ENCODE measurements at places on chromosomes 13 and 19.

DNA sequence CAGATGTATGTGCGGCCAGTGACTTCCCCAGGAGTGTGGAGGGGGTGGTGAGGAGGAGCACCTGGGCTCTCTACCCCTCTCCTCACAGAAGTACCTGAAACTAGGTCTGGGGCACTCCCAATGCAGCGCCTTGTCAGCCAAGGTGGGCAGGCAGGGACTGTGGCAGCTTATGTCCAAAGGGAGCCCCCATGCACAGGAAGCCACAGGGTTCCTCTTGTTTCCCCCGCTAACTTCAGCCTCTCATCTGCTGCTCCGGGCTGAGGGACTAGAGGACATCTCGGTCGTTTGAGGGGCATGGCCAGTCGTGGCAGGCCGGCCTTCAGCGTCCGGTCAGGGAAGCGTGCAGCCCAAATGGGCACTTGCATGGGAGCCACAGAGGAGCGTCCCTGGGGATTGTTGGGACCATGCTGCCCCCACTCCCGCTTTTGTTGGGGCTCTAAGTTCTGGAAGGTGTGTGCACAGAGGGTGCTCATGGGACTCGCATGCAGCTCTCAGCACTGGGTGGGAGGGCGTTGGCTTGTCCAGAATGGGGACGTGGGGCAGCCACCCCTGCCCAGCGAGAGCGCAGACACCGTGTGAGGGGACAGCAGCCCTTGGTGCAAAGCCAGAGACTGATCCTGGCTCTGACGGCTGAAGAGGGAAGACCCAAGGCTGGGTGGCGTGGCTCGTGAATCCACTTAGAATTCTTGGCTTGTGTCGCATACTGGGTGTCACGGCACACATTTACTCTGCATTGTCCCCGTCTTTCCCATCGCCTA is 16.6 kb upstream of the NPAS1 start:
- no peak for DNase-seq

DNA sequence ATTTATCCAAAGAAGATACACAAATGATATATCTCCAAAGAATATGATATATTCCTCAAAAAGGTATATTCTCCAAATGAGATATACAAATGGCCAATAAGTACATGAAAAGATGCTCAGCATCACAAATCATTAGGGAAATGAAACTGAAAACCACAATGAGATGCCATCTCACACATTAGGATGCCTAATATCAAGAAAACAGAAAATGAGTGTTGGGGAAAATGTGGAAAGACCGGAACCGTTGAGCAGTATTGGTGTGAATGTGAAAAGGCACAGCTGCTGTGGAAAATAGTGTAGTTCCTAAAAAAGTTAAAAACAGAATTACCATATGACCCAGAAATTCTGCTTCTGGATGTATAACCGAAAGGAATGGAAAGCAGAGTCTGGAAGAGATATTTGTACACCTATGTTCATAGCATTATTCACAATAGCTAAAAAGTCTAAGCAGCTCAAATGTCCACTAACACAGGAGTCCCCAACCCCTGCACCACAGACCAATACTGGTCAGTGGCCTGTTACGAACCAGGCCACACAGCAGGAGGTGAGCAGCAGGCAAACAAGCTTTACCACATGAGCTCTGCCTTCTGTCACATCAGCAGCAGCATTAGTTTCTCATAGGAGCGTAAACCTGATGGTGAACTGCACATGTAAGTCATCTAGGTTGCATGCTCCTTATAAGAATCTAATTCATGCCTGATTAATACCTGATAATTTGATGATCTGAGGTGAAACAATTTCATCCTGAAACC is 291.9 kb downstream of the PCDH20 start:
- DNase-seq: no peak

DNA sequence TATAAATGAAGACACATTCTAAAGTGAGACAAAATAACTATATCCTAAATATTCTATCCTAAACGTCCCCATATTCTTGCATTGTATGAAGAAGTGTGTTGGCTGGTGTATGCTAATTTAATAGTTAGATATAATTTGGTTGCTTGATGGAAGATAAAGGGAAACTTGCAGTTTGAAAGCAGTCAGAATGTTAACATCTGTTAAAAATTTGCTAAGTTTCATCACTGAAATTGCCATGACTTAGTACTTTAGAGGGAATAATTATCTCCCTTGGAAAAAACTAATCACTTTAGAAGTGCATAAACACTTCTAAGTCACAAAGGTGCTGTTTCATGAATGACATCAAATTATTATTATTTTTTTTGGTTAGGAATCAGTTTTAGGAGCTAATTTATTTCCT is 61.6 kb downstream of the ITGBL1 start:
- no peak for DNase-seq

GRCh38 chr13:91804724-91805123 is 406.3 kb downstream of the GPC5 start:
- DNase-seq: no peak

DNA sequence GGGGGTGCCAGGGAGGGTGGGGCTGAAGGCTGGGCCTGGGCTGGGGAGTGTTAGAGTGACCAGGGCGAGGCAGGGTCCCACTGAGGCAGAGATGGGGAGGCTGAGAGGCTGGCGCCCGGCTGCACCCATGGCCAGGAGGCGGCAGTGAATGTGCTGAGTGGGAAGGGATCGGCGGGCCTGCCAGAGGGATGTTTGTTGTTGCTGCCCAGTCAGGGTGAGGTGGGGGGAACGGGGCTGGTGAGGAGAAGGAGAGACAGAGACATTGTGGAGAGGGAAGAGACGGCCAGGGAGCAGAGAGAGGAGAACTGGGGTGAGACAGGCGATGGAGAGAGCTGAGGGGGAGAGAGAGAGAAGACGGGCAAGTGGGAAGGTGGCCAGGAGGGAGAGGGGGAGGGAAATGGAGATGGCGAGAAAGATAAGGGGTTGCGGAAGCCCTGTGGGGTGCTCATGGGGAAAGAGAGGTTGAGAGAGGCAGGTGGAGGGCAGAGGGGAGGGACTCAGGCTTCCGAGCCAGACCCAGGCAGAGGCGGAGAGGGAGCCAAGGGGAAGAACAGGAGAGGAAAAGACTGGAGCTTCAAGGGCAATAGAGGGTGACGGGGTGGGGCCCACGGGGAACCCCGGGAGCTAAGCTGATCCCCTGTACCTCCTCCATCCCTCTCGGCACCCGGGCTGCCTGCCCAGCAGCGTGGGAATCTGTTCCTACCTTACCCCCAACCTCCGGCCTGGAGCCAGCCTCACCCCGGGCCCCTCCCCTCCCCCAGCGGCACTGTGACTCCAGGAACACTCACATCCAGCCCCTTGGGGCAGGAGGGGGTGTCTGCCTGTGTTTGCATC is 690 bp upstream of the B3GNT8 start:
- DNase-seq: peak; percentile 73

DNA sequence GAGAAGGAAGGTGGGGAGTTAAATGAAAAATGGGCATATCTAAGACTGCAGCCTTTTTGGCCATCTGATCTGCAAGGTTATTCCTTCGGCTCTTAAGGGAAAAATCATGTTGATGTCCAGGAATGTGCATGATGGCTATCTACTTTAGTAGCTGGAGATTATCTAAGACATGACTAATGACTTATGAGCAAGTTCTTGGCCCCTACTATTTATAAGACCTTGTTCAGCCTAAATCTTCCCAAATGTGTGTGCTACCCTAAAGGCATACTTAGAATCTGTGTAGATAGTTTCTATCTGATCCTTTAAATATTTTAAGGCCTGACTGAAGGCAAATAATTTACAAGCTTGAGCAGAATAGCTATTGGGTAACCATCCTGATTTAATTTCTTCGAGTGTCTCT is 41.8 kb upstream of the CD177 start:
- no peak for DNase-seq

- DNase-seq: no peak
These were observed 160.1 kb downstream of the COG6 start for GRCh38 chr13:39815345-39816111.
